ENCODE measurements at places on chromosomes 5 and 9. TPM values are rescaled to one million over a fixed set of nuclear protein-coding genes. Genes with fewer than 3 reads are reported as not detected.

Gene ASPN
- total RNA-seq: 15.2 TPM

Gene GCNT4
- 2.3 TPM for total RNA-seq

Gene CRHBP
- total RNA-seq: 3.5 TPM

Gene INSL6
- not detected for total RNA-seq

Gene PCDHA2
- 0.17 TPM for total RNA-seq

Gene EPB41L4A
- total RNA-seq: 0.29 TPM

Gene PANK3
- total RNA-seq: 30.4 TPM

Gene SPATA31E1
- total RNA-seq: not detected

Gene ARHGEF37
- 2.2 TPM for total RNA-seq

Gene FIBCD1
- total RNA-seq: 17.5 TPM

Gene KCNIP1
- total RNA-seq: not detected

Gene PLAC8L1
- not detected for total RNA-seq

Gene GLRX
- total RNA-seq: 120 TPM

Gene RALGPS1
- total RNA-seq: 1.9 TPM

Gene TRAF1
- 3.8 TPM for total RNA-seq

Gene SCGB3A2
- not detected for total RNA-seq

Gene SPACA9
- 3.5 TPM for total RNA-seq

Gene FGF1
- 2.6 TPM for total RNA-seq

Gene CXXC5
- 140 TPM for total RNA-seq

Gene SH3TC2
- 1.5 TPM for total RNA-seq

Gene TRIM52
- 12.5 TPM for total RNA-seq

Gene SLC34A3
- total RNA-seq: under 0.01 TPM

Gene ADGRD2
- not detected for total RNA-seq

Gene ST8SIA4
- total RNA-seq: 0.29 TPM

Gene CCDC180
- total RNA-seq: 5.5 TPM

Gene PCDHA4
- 0.29 TPM for total RNA-seq

Gene PCDHGA3
- total RNA-seq: 2.6 TPM

Gene FSTL4
- 0.17 TPM for total RNA-seq

Gene CD274
- 3.3 TPM for total RNA-seq

Gene PCDHB16
- total RNA-seq: 0.15 TPM

Gene LCN12
- total RNA-seq: not detected

Gene LIFR
- total RNA-seq: 29.8 TPM

Gene NUTM2F
- total RNA-seq: not detected

Gene ELL2
- 118 TPM for total RNA-seq

Gene CER1
- not detected for total RNA-seq

Data from smooth muscle cell of trachea (primary cell).